Prostate gland (tissue), 2 donors: ENCODE measurements at places on chromosomes 12 and 14.
A peak's percentile ranks its signal among the peaks of the same experiment; 100 is the strongest.

GRCh38 chr12:117034249-117034648, 65.0 kb downstream of the TESC start:
- DNase-seq: no peak

GRCh38 chr14:63045234-63045611, at the start of gene KCNH5:
TSS of gene KCNH5 (minus strand) at chr14:63045458. CDS start at chr14:63045186, 272 bp downstream.
- peak; percentile 13 for DNase-seq

DNA sequence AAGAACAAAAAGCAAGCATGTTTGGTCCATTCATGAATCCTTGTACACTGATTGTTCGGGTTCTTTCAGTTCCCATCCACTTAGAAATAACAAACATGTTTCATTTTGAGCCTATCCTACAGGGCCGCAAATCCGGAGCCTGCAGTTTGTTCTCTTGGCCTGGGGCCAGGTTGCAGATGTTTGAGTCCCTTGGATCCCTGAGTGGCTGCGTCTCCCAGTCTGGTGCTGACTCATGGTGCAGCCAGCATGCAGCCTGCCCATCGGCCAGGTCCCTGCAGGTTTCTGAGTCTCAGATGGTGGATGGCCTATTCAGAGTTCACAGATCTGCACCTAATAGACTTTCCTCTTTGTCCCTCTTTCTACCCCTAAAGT, 1.9 kb upstream of the DYNC1H1 start:
- no peak for DNase-seq

DNA sequence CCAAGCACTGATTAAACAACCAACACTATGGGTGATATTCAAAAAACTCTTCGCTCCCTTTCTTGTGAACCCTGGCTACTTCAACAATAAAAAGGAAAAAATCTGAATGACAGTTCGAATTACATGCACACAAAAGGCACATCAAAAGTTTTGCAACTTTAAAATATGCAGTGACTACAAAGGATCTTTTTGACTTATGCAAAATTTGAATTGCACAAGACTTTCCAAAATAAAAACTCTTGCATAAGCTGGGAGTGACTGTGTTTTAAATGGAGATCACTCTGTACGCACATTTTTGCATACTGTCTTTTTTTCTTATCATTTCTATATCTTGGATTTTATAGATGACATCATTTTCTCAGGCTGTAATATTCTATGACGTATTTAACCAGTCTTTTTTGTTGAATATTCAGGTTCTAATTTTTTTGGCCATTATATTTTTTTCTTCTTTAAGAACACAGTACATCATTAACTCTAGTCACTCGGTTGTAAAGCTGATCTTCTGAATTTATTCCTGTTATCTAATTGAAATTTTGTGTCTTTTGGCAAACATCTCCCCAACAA, 667.6 kb upstream of the TBX3 start:
- no peak for DNase-seq

DNA sequence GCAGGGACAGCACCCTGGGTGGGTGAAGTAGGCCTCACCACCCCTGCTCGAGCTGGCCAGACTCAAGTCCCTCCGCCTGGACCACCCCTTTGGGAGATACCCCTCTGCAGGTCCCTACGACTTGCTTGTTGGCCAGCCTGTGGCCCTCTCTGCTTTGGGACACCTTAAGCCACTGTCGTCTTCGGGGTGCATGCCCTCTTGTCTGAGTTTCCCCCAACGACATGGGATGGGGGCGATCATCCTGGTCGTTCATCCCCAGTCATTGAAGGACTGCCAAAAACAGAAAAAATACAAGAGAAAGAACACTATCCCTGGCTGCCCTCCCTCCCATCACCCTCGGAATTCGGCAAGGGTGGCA, 151.1 kb downstream of the DPF3 start:
- no peak for DNase-seq

- DNase-seq: no peak
Measured at GRCh38 chr12:131456301-131457027, 254.4 kb upstream of the SFSWAP start.

- DNase-seq: no peak
Measured at GRCh38 chr12:132324841-132325732, 4.3 kb downstream of the GALNT9 start.

GRCh38 chr14:104891664-104892530, 26.8 kb downstream of the CEP170B start:
- DNase-seq: no peak

DNA sequence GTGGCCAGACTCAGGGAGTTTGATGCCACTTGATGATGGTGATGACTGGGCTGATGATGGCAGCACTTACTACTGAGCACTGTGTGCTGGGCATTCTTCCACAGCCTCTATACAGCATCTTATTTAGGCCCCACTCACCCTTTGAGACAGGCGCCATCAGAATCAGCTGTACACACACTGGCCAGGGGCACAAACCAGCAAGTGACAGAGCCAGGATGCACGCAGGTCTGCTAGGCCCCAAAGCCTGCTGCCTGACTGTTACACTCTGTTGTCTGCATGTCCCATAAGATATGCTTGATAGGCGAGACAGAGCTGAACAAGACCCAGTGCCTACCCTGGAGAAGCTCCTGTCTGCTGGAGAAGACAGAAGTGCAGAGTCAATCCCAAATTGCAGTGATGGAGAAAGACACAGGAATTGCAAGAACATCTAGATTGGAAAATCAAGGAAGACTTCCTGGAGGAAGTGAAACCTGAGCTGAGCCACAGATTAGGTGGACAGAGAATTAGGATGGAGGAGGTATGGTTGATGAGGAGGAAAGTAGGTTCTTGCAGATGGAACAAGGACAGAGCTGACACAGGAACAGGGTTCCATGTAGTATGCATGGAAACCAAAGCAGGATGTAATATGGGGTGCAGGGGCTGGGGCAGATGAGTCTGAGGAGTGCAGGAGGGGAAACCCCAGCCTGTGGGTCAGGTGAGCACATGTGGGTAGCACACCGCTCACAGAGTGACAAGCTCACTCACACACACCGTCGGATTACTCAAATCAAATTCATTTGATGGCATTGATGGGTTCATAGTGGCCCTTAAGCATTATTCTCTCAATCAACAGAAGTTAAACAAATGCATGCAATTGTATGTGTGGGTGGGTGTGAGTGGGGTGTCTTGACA, 117.3 kb downstream of the BEGAIN start:
- no peak for DNase-seq

DNA sequence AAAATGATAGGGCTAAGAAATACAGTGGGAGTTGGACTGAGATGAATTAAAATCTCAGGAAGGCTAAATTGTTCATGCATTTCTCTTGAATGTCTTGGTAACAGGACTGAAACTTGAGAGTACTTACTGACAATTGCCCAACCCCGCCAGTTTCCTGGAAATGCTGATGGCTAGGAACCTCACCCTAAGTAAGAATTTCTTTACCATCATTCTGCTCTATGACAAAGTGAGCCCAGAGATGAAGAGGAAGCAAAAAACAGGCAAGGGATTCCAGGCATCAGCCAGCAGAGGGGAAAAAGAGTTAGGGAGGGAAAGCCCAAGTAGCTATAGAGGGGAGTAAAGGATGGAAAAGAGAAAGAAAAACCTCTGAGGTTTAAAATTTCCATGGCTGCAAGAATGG, 397.7 kb downstream of the MDGA2 start:
- DNase-seq: no peak

- no peak for DNase-seq
Measured at GRCh38 chr14:72599579-72600470, 294.1 kb downstream of the DPF3 start.

DNA sequence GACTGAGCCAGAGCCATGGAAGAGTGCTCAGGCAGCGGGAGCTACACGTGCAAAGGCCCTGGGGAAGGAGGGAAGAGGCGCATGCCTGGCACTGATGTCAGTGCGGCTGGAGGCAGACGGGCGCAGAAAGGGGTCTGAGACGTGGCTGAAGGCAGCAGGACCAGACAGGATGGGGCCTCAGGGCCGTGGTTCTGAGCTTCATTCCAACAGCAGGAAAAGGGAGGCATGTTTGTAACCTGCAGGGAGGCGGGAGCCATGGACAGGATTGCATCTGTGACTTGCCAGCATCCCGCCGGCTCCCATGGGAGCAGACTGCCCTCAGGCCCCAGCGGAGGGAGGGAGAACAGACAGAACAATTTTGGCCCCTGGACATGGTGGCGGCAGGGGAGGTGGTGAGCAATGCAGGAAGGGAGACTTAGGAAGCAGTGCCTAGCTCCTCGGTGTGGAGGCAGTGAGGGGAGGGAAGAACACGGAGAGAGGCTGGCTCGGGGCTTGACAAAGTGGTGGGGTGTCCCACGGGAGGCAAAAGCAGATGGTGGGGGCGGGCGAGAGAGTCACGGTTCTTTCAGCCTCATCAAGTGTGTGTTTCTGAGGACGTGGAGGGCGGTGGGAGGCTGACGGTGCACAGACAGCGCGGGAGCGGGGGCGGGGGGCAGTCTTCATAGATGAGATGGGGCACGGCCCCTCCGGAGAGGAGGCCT, 33.3 kb upstream of the INF2 start:
- DNase-seq: no peak

DNA sequence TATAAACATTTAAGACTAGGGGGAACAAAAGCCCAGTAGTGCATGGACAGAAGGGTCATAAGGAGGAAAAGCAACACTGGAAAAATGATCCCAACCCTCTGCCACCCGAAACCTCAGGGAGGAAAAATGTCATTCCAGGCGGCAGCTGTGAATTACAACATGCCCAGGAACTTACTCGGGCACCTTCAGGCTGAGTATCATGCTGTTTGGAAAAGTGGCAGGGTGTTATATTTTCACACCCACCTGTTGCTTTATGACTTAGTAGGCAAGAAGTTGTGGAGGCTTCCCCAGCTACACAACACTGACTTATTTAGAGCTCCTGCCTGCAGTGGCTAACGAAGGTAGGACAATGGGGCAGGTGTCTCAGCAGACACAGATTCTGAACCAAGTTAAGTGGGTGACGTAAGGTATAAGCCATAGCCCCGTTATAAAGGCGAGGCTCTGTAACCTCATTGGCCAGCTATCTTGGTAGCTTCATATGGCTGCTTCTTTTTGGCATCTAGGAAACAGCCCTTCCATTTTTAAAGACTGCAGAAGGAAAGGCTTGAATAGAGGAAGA, 96.1 kb upstream of the IFNG-AS1 start:
- DNase-seq: no peak

GRCh38 chr14:94005324-94006073, 8.4 kb downstream of the CCDC197 start:
- no peak for DNase-seq

DNA sequence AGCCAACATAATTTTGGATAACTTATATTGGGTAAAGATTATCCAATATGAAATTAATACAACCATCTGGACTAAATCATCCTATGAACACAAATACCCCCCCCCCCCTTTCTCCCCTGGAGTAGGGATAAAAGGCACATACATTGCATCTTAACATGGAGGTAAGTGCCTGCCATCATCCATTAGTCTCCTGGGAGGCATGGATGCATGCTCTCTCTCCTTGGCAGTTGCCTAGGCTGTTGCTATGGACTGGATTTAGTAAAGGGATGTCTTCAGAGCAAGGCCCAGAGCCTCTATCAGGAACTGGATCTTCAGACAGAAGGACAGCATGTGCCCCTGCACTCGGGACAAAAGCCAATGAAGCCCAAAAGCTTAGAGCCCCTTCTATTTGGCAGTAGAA, 40.6 kb downstream of the SMOC1 start:
- DNase-seq: no peak

DNA sequence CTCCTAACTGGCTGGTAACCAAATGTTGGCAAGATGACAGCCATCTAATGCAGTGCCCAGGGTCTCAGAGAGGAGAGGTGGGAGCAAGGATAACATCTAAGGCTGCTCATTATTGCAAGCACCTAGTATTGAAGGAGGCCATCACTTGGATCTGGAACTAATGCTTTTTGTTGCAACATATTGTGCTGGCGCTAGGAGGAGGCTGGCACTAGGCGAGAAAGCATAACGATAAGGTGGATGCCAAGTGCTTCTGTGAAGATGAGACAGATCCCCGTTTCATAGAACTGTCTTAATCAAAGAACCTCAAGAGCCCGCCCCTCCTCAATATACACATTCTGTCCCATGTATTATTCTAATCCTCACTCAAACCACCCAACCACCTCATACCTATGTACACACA, 774.0 kb downstream of the VRK1 start:
- DNase-seq: no peak
